Liver (tissue), 10 donors: ENCODE measurements at places on chromosomes 1 and 21. TPM values are rescaled to one million over a fixed set of nuclear protein-coding genes. Genes with fewer than 3 reads are reported as not detected.

ZNF697 gene
- polyA plus RNA-seq: 2.1 TPM

GRCh38 chr21:27622631-27623030 is 655.7 kb upstream of the ADAMTS5 start:
- DNase-seq: no peak

- DNase-seq: no peak
These were observed 25.9 kb downstream of the RHBG start for GRCh38 chr1:156394835-156395461.

DNA sequence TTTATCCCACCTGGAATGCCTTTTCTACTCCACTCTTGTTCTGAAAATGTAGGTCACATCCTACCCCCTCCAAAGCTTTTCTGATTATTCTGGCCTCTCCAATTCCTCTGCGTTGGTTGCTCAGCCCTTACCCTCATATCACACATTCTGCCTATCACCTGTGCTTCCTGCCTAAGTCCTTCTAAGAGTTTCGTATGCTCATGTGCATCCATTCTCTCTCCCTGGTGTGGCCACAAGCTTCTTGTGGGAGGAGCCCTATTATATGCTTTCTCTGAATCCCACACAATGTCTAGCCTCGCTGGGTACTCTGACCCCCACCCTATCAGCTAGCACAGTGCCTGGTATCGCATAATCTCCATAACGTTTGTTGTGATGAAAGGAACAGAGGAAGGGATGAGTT is 54.2 kb downstream of the CD58 start:
- DNase-seq: no peak

GRCh38 chr1:204711947-204712701 is 26.6 kb upstream of the LRRN2 start:
- no peak for DNase-seq

- no peak for DNase-seq
These were observed 211.1 kb upstream of the C21orf91 start for GRCh38 chr21:18030248-18030647.

- no peak for DNase-seq
These were observed 267.7 kb upstream of the PROX1 start for GRCh38 chr1:213720032-213720431.

DNA sequence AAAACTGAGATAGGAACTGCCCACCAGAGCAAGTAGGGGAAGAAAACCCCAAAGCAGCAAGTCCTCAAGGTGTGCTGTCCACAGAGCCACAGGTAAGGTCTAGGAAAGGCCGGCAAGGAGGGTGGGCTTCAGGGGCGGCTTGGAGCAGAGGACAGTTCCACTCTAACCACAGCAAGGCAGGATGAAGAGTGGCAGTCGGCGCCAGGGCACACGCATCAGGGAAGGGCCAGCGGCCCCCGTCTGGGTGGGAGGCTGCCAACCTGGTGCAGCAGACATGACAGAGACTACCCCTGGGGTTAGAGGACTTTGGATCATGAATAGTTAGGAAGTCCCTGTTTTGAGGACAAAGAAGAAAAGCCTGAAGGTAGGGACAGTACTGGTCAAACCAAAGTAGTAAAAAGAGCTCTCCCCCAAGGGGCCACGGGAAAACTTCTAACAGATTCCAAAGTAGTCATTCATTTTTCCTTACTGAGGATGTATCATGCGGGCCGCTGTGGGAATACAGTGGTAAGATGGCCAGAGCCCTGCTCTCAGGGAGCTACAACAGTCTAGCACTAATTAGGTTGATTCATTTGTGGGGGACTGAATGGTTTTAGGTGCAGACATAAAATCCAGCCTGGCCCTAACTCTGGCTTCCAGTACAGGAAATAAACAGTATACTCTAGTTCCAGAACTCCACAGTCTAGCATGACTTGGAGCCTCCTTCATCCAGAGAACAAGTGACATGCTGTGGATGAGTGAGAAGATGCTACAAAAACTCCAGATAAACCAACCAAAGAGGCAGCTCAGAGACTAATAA is 3.5 kb upstream of the RAP1GAP start:
- no peak for DNase-seq

GRCh38 chr1:2556277-2556677 is at the start of gene TNFRSF14:
Gene TNFRSF14 (plus strand): TSS chr1:2556371. CDS start chr1:2556665, 294 bp downstream.
- no peak for DNase-seq

- DNase-seq: no peak
These were observed 10.6 kb downstream of the PRDX1 start for GRCh38 chr1:45510972-45511527.

LYPD8 gene
- not detected for polyA plus RNA-seq

- DNase-seq: no peak
These were observed 202.9 kb downstream of the HHAT start for GRCh38 chr1:210531475-210532222.

- no peak for DNase-seq
These were observed 779 bp upstream of the SVBP start for GRCh38 chr1:42817976-42818375.

- DNase-seq: no peak
These were observed 24.0 kb upstream of the DDOST start for GRCh38 chr1:20685099-20685662.

FCMR gene
- polyA plus RNA-seq: 3.6 TPM

GRCh38 chr1:208234721-208235120 is 9.5 kb downstream of the PLXNA2 start:
- no peak for DNase-seq

DNA sequence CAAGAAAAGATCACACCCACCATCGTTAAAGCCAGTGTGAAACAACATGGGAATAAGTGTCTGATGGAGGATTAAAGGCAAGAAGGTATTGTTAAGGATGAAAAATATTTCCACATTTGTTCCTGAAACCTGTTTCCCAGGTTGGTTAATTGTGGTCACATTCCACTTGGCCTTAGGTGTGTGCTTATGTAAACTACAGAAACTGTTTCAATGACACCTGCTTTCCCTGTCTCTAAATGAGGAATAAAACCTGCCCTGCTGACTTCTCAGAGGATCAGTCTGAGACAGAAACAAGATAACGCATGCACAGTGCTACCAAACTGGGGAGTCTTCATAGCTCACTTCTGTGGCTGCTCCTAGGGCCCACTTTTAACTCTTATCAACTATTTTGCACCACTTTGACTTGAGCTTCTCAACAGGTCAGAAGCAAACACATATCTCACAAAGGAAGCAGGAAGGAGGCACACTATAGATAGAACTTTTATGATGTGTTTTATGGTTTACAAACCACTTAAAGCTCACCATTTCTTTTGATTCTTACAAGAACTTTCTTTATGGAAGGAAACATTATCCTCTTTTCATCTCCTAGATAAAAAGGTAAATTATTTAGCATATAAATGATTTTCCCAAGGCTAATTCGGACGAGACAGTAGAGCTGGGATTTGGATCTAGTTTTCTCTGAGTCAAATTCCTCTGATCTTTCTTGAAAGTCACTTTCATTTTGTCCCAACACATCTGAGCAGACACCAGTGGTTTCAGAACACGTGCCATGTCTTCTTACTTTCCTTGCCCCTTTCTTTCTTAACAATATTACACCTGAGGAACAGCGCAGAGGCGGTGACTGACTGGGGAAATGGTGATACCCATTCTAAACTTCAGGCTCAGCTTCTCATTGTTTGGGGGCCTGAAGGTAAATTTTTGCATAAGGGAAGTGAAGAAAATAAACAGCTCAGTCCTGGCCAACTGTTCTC is 33.4 kb downstream of the CYP2J2 start:
- no peak for DNase-seq

GRCh38 chr1:247387565-247387964 is 28.4 kb upstream of the NLRP3 start:
- no peak for DNase-seq

- no peak for DNase-seq
These were observed 91.5 kb downstream of the TIAM1 start for GRCh38 chr21:31252611-31253010.

GRCh38 chr1:62993844-62994243 is 209.9 kb downstream of the ATG4C start:
- no peak for DNase-seq

CACNA1S gene
- polyA plus RNA-seq: not detected

DNA sequence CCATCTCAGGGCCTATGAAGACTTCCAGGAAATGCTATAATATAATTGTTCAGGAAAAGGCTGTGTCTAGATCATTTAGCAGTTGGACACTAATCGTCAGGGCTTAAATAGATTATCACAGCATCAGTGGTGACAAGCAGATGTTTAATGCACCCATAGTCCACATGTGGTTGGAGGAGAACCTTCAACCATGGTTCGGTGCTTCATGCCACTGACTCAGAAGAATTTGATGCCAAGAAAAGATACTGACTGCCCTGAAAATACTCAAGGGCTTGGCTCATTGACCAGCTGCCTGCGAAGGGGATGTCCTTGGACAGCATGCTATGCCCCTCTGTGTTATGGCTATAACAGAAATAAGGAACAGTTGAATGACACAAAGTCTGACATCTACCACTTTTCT is 175.7 kb downstream of the HHIPL2 start:
- DNase-seq: no peak

DNA sequence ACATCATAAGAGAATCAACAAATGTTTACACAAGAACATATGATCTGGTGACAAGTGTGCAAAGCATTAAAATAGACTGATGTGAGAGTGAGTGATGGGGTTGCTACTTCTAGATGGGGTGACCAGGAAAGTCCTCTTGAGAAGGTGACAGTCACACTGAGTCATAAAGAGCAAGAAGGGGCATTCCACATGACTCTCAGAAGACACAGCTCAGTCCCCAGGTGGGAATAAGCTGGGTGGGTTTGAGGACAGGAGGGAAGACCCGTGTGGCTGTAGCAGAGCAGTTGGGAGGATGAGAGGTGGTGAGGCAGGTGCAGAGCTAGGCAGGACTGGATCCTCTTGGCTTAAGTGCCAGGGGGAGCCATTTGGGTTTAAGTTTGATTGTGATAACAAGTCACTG is 53.1 kb downstream of the TNR start:
- DNase-seq: no peak

CMPK1 gene
- 74.5 TPM for polyA plus RNA-seq

FCAMR gene
- polyA plus RNA-seq: 0.54 TPM

LHX8 gene
- not detected for polyA plus RNA-seq

DNA sequence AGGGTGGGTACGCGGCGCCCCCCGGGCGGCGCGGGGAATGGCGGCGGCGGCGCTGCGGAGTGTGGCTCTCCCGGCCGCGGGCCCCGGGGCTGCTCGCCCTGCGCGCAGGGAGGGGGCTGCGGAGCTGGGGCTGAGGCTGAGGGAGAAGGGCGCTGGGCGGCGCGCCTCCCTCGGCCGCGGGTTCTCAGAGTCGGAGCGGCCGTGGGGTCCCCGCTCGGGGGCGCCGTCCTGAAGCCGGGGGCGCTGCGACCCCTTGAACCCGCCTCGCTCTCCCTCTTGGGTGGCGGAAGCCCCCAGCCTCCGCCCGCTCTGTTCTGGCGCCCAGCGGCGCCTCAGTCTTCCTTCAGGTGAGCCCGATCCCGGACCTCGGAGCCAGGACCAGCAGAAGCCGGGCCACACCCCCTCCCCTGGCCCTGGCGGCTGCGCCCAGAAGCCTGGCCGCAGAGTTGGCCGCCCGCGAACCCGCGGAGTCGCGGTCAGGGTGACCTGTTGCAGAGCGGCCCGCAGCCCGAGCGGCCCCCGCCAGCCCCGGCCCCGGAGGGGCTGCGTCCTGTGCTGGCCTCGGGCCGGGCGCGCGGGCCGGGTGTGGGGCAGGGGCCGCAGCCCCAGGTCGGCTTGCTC is 532 bp downstream of the RALGPS2 start:
- DNase-seq: peak; percentile 54

DNA sequence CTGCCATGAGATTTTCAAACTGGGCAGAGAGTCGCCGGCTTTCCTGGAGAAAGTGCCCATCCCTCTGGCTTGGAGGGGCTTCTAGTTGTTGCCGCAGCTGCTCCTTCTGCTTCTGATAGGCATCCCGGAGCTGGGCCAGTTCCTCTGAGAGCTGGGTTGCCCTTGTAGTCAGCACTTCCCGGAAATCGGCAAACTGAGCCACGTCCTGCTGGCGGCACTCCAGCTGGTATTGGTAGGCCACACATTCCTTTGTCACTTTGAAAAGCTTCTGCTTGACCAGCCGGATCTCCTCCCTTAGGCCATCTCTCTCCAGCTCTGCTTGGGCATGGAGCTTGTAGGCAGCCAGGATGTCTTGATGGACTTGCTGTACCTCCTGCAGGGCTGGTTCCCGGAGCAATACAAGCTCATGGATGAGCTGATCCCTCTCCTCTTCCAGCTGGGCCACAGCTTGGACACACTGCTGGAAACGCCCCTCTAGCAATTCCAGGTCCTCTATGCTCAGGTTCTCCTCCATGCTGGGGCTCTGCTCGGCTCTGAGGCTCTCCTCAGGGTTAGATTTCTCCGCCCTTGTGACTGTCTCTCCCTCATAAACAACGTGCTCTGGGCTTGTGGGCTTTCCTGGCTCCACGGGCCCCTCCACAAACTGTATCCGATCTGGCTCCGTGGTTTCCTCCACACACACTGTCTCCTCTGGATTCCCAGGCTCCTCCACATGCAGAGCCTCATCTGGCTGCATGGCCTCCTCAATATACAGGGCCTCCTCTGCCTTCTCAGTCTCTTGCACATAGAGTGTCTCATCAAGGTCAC is 7.3 kb downstream of the SYNC start:
- no peak for DNase-seq

PLA2G2C gene
- not detected for polyA plus RNA-seq

OR2M3 gene
- not detected for polyA plus RNA-seq

BTBD8 gene
- 0.53 TPM for polyA plus RNA-seq

STUM gene
- polyA plus RNA-seq: 0.03 TPM

DNA sequence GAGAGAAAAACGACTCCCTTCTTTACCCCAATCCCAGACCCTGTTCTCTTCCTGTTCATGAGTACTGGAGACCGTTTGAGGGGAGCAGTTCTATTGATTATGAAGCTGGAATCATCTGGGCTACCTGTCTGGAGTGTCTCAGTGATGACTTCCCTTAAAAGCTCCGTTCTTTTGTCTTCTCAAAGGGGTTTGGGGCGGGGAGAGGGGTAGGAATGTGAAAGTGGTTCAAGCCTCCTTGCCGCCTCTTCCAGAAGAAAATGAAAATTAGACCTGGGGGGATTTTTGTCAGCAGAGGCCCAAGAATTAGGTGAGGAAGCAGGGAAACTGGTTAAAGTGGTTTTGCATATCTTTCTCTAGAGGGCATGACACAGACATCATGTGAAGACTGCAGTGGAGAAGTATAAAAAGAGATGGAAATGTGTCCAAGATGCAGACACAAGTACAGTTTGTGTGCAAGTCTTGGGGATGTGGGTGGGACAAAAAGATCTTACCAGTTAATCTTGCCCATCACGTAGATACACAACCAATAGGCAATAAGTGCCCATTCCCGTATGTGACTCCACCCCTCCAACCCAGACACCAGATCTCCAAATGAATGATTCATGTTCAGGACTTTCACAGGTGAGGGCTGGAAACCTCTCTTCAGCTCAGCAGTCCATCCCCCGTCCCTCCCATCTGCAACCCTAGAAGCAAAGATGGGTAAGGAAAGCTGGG is 470 bp upstream of the MTMR11 start:
- no peak for DNase-seq

DNA sequence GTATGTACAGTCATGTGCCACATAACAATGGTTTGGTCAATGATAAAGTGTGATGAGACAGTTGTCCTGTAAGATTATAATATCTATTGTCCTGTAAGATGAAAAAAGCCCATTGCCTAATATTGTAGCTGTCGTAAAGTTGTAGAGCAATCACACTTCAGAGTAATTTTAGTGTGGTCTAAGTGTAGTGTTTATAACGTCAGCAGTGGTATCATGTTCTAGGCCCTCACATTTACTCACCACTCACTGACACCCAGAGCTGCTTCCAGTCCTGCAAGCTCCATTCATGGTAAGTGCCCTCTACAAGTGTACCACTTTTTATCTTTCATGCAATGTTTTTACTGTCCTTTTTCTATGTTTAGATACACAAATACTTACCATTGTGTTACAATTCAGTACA is 259.9 kb upstream of the RAB4A start:
- DNase-seq: no peak

GMEB1 gene
- 1.8 TPM for polyA plus RNA-seq

IFNLR1 gene
- polyA plus RNA-seq: 4.1 TPM
